Ovary (tissue), 10 donors: ENCODE measurements at places on chromosomes 16 and 17. TPM values are rescaled to one million over a fixed set of nuclear protein-coding genes. Genes with fewer than 3 reads are reported as not detected.

MYL11 gene
- total RNA-seq = 1.0 TPM

PLA2G10 gene
- not detected for total RNA-seq

ALDH3A1 gene
- 0.66 TPM for total RNA-seq

KRT24 gene
- not detected for total RNA-seq

KRT222 gene
- total RNA-seq = 0.27 TPM

ABCA6 gene
- 166 TPM for total RNA-seq

CISD3 gene
- total RNA-seq = 24.4 TPM

KRTAP3-1 gene
- total RNA-seq = not detected

TSPAN10 gene
- 0.83 TPM for total RNA-seq

C17orf50 gene
- not detected for total RNA-seq

DNA sequence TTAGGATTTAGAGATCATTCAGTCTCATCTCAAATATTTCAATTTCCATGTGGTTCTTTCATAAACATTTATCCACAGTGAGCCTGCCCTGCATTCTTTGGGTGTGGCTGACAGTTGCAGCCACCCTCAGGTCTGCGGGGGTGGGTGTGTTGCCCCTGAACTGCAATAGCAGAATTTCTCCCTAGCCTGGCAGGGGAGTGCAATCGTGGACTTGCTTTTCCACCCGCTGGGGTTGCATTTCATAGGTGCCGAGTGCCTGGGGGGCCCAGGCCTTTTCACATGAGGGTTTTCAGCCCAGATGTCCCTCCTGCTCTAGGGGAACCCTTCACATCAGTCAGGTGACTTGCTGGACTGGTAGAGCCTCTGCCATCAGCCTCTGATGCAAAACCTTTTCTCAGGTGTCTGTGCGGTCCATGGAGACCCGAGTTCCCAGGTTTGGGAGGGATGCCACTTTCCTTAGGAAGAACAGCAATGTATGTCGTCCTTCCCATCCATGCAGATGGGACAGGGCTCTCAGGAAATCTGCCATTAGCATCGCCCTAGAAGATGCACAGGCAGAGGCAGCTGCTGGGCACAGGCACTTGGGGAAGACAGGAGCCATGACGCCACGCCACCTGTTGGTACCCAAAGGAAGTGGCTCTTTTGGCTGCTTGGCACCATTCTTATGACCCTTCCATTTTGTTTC lies 2.4 kb upstream of the USP36 start:
- no peak for DNase-seq

DNA sequence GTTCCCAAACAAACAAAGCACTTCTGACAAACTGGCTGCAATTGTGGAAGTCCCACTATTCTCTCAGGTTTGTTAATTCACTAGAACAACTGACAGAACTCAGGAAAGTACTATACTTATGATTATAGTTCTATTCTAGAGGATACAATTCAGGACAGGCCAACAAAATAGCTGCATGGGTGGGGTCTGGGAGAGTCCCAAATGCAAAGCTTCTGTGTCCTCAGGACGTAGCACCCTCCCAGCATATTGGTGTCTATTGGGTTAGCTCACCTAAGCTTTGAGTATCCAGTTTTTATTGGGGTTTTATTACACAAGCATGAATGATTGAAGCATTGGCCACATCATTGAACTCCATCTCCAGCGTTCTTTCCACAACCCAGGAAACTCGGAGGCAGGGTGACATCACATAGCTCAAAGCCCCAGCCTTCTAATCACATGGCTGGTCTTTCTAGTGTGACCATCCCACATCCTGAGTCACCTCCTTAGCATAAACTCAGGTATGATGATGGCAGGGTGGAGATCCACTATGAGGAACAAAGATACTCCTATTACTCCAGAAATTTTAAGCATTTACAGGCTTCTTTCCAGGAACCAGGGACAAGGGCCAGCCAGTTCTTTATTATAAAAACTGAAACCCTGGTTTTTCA lies 43.9 kb upstream of the CCNF start:
- no peak for DNase-seq

GRCh38 chr17:45171338-45172231 lies 9.9 kb downstream of the HEXIM2 start:
- DNase-seq = peak; percentile 32

DNA sequence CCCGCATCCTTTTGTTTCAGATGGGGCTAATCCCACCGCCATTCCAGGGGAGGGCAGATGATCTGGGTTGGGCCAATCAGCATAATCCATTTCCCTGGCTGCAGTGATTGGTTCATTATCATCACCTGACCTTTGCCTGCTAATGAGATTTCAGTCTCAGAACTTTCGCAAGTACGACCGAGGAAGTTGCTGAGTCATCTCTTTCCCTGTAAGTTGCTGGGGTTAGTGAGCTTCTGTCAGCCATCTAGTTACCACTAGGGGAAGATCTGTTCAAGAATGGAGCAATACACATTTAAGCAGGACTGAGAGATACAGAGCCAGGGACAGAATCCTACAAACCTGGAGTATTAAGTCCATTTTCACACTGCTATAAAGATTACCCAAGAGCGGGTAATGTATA lies 65.3 kb upstream of the NUDT7 start:
- no peak for DNase-seq

DNA sequence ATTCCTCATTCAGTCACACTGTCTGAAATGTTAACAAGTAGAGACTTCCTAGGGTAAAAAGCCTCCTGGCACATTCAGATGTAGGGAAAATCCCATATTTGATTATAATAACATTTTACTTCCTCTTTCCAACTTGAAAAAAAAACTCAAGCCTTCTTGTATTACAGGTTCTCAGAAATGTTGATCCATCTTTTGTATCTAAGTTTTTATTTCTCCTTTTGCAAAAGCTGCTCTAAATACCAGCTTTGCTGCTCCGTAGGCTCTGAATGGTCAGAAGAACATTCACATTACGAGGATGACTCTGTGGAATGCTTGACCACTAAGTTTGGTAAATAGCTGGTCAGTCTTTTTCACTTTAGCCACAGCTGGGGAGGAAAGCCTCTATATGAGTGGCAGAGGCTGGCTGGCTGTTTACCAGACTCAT lies 13.2 kb upstream of the HEATR6 start:
- no peak for DNase-seq

DNA sequence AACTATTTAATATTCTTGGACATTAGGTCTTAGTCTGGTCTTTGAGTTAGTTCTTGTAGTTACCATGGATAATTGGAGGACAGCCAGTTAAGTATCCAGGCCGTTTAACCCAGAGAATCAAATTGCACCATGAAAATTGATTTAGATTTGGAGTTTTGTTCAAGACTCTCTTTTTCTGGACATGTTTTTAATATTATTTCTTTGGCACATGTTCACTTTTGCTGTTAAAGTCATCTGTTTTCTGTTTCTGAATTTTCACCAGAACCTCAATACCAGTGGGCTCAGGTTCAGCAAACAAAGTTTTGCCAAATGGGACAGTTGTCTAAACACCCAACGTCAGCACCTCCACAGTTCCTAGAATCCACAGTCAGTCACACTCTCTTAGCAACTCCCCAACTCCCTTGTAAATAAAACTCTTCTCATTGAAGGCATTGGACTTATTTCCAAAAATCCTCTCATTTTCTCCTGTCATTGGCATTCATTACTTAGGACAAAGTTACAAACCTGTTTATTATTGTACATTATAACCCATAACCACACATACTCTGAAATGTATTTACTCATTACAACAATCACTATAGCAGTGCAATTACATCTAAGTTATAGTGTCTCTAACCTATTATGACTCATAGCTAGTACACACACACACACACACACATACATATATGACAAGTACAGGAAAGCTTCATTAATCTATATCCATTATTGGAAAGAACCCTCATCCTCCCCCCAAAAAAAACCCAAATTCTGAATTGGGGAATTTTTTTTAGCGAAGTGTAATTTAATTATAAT lies 33.5 kb upstream of the DNAH9 start:
- DNase-seq = no peak

- DNase-seq = no peak
These were observed 2.5 kb upstream of the CCL17 start for GRCh38 chr16:57401943-57402640.

DNA sequence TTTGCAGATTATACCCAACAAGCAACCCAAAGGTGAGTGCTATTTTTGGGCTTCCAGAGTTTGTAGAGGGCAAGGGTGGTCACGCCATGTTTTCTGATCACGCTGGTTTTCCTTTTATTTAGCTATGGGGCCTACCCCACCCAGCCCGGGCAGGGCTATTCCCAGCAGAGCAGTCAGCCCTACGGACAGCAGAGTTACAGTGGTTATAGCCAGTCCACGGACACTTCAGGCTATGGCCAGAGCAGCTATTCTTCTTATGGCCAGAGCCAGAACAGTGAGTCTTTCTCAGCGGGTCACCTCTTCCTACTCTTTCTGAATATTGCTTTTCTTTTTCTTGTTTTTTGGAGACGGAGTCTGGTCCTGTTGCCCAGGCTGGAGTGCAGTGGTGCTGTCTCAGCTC lies 2.5 kb downstream of the FUS start:
- no peak for DNase-seq

GRCh38 chr16:66318505-66318904 lies 48.0 kb upstream of the CDH5 start:
- no peak for DNase-seq

DNA sequence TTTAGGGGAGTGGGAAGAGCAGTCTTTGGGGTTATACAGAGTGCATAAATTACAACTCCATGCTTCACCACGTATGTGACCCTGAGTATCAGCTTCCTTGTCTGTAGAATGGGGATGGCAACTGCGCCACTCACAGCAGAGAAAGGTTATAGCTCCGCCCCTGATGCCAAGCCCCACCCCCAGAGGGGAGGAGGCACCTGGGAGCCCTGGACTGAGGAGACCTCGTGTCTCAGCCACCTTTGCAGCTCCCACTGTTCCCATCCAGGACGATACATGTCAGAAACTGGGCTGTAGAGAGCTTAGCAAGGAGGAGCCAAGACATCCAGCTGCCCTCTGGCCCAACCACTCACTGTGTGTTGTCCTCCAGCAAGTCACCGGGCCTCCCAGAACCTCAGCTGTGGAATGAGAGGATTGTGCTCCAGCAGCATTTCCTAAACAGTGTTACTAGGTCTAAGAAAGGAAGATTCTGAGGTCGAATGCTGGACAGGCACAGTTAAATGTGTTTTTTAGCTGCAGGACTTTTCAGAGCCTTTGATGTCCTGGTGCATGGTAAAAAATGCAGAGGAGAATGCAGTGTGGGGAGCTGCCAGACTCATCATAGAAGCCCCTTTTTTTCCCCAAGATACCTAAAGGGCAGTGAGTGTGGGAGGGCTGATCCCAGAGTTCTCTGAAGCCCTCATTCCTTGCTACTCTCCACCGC lies 49.4 kb downstream of the BEAN1 start:
- DNase-seq = no peak

DNA sequence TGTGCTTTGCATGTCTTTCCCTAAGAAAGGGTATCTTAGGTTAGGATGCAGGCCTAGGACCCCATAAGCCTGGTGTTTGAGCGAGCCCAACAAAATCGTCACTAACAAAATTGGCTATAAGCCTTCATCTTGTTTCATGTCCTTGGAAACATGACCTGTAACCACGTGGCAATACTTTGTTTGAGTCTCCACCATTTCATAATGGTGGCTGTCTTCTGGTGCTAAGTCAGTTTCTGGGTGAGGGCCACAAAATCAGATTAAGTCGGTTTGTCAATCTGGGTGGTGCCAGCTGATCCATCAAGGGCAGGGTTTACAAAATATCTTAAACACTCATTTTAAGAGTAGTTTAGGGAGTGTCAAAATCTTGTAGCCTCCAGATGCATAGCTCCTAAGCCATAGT lies 33.0 kb downstream of the C16orf54 start:
- DNase-seq = no peak

GRCh38 chr17:70006159-70006558 lies 68.9 kb upstream of the KCNJ16 start:
- DNase-seq = no peak

DNA sequence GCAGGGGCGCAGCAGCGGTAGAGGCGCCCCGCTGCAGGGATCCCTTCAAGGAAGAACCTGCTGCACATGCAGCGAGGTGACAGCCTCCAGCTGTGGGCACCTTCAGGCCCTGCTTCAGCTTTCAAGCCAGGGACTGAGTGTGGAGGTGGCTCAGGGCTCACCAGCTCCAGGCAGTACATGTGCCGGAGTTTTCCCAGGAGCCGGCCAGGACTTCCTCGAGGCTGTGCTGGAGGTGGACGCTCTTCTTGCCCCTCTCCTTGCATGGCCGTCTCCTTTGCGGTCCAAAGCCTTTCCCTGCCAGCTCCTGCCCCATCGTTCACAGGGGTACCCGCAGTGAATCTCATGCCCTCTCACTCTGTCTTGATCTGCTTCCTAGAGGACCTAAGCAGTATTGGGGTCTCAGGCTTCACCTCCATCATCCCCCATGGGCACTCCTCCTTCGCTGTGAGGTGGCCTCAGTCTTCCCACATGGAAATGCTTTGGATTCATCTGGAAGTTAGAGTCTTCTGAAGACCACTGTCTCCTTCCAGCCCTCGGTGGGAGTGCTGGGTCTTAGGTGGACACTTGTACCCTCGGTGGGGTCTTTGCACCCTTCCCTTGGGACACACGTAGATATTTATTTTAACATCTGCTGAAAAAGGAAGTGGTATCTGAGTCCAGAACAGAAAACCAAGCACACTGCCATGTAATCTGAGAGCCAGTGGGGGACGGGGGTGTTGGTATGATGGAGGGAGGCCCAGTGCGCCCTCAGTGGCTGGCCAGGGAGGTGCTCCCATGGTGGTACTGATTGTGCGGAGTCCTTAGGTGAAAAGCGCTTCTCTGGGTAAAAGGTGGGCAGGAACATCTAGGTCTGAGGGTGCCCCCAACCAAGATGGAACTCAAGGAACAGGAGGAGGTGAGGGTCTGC lies 7.0 kb downstream of the XYLT2 start:
- no peak for DNase-seq

DNA sequence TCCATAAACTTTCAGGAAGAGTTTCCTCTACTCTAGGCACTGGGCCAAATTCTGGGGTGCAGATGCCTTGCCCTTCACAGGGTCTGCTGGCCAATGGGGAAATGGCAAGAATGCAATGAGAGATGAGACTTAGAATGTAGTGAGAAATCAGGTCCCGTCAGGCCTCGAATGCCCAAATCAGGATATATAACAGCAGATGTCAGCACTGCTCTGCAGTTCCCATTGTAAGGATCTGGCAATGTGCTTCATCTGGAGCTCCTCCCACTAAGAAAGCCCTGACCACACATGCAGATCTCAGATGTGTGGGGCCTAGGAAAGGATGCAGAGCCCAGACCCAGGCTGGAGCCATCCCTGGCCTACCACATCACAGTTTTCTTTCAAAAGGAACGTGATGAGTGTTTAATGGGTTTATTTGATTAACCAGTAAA lies 13.9 kb upstream of the LPCAT2 start:
- no peak for DNase-seq

DNA sequence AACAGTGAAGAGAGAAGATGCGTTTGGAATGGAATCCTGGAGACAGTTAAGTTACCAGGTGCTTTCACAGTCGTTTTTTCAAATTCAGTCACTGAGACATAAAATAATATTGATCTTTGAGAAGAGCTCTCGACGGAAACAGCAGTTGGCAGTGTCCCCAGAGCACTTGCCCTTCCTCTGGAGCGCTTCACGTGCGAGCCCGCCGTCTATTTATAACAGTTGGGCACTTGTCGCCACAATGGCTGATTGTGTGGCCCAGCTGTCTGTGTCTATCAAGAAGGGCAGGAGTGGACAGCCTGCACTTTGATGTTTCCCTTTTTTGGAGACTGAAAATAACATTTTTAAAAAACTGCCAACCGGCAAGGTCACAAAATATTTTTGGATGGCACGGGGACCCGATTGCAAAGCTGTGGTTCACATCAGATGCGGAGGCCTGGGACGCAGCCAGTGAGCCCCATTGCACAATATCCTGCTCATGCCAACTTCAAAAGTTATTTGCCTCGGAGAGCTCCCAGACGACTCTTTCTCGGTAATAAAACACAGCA lies 62.9 kb downstream of the ADCY9 start:
- peak; percentile 69 for DNase-seq

GRCh38 chr16:12646490-12647274 lies 157.0 kb downstream of the CPPED1 start:
- DNase-seq = no peak
